Esophagus squamous epithelium (tissue), 5 donors: ENCODE measurements at places on chromosomes 3 and 15.

- DNase-seq: no peak
These were observed 221.3 kb downstream of the DTWD1 start for GRCh38 chr15:49842031-49842730.

DNA sequence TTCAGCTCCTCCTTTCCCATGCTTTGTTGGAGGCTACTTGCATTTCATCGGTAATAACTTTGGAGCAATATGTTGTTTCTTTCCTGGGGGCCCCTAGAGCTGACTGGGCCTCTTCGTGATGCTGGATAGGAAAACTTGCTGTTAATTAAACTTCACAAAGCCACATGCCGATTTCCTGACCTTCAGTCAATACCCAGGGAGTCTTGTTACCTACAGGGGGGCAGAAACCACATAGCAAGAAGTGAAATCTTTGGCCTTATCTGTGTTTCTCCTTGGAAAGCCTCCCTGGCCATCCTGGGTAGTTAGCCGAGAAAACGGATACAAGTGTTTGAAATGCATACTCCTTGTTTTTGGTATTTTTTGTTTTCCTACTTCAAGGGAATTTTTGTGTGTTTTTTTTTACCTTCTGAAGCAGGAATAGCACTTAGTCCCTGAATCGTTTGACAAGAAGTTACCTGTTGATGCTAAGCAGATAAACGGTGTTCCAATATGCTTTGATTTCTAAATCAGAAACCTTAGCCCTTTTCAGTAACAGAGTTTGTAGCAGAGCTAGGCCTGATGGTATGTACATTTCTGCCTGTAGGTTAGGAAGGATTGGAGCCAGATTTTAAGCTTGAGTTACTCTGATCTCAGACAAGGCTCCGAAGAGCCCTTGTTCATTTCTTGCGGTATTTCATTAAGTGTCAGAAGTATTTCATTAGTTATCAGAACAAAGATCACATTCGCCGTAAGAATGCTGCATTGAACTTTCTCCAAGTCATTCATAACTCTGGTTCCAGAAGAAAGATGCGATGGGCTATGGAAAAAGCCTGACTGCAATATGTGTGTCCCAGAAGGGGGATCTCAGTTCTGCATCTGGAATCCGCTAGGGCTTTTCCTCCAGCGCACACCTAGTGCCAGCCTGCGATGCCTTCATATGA is 111.5 kb downstream of the THSD4 start:
- DNase-seq: no peak

- DNase-seq: no peak
These were observed 38.7 kb upstream of the MAN2C1 start for GRCh38 chr15:75407083-75407482.

- no peak for DNase-seq
These were observed 7.9 kb upstream of the RARB start for GRCh38 chr3:25420147-25420546.

- no peak for DNase-seq
These were observed 420.3 kb upstream of the CFAP20DC start for GRCh38 chr3:59469948-59470723.

- DNase-seq: no peak
These were observed 102.9 kb downstream of the CHST2 start for GRCh38 chr3:143222505-143222904.

DNA sequence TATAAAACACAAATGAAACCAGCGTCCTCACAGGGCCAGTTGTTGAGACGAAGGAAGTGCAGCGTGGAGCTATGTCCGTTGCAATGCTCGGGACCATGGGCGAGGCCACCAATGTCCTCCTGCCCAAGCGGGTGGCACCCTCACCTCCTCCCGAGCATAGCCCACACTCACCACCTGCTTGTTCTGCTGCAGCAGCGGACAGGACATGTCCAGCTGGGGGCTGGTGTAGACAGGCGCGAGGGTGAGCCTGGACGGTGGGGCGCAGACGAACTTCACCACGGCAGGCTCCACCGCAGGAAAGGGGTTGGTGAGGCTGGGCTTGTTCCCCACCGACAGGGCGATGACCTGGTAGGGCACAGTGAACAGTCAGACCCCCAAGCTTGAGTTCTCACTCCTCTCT is 62.1 kb downstream of the NUP210 start:
- no peak for DNase-seq
